Body of pancreas (tissue), 4 donors: ENCODE measurements at places on chromosomes 5 and 9. TPM values are rescaled to one million over a fixed set of nuclear protein-coding genes. Genes with fewer than 3 reads are reported as not detected.

Gene SPEF2
- 6.3 TPM for total RNA-seq

Gene FANCG
- 29.3 TPM for total RNA-seq

Gene SLC1A1
- 5.2 TPM for total RNA-seq

Gene PRRC1
- total RNA-seq, result 29.1 TPM

DNA sequence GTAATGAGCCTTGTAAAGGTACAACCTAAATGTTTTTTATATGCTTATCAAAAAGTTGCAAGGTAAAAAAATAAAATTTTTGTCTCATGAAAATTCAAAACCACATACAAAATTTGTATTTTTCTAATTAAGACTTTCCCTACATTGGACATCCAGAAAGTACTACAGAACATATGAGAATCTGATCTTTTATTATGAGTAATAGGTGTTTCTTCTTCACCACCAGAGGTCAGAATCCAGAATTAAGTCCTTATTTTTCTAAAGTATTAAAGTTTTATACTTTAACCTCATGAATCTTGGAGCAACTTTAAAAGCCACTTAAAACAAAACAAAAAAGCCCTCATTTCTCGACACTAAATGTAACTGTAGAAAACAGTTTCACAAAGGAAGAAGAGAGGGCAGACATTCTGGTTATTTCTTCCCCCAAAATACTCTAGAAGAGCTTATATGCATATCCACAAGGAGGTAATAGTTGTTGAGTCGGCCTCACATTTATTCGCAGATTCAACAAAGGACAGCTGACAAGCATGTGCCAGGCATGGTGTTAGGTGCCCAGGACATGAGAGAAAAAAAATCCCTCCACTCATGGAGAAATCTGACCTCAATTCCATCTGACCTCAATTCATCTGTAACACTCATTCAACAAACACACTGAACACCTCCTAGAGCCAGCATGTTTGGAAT, 69.3 kb downstream of the MLLT3 start:
- H3K36me3 ChIP-seq, result no peaks in the 10 kb centered on the region
- H3K4me3 ChIP-seq, result no peak overlapping the region
- no peaks in the 10 kb centered on the region for H3K27me3 ChIP-seq

DNA sequence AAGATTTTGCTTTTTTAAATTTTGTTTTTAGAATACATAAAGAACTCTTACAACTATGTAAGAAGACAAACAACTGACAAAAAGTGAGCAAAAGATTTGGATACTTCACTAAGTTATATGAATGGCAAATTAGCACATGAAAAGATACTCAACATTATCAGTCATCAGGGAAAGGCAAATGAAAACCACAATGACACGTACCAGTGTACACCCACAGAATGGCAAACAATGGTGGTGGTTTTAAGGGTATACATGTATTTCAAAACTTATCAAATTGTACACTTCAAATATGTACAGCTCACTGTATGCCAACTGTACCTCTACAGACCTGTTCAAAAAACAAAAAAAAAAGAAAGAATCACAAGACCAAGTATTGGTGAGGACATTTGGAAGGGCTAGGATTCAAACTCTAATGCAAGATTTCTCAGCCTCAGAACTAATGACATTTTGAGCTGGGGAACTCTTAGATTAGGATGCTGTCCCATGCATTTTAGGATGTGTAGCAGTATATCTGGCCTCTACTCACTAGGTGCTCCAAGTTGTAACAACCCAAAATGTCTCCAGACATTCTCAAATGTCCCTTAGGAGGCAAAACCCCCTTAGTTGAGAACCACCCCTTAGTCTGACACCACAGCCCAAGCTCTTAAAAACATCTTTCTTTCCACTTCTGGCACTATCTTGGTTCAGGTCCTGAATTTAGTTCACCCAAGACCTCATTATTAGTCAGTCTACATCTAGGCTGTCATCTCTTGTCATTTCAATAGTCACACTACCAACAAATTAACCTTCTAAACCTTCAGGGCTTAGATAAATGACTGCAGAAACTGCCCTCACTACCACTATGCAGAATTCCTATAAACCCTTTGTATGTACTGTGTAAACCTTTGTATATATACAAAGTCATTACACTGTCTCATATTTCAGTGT, 9.7 kb downstream of the SCAI start:
- H3K36me3 ChIP-seq, result no peaks in the 10 kb centered on the region
- no peak overlapping the region for H3K4me3 ChIP-seq
- DNase-seq, result no peak
- no peak overlapping the region for H3K27ac ChIP-seq
- peaks cover 6% of the 10 kb centered on the region for H3K4me1 ChIP-seq

DNA sequence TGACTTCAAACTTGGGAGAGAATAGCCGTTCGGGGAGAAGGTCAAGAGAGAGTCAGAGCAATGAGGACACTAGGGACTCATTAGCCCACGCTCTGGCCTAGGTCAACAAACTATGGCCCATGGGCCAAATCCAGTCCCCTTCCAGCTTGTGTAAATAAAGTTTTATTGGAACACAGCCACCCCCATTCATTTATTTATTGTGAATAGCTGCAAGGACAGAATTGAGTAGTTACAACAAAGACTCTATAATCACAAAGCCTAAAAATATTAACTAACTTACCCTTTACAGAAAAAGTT, 33.1 kb upstream of the TRIM32 start:
- no peaks in the 10 kb centered on the region for H3K27me3 ChIP-seq
- H3K27ac ChIP-seq, result no peak overlapping the region
- no peak for DNase-seq
- no peaks in the 10 kb centered on the region for H3K36me3 ChIP-seq
- no peaks in the 10 kb centered on the region for H3K4me1 ChIP-seq
- H3K4me3 ChIP-seq, result no peak overlapping the region

- no peak for DNase-seq
- no peak overlapping the region for H3K27ac ChIP-seq
- H3K27me3 ChIP-seq, result no peaks in the 10 kb centered on the region
- no peak overlapping the region for H3K4me3 ChIP-seq
- no peaks in the 10 kb centered on the region for H3K36me3 ChIP-seq
- H3K4me1 ChIP-seq, result no peaks in the 10 kb centered on the region
Measured at GRCh38 chr5:3996707-3997336, 401.2 kb downstream of the IRX1 start.

DNA sequence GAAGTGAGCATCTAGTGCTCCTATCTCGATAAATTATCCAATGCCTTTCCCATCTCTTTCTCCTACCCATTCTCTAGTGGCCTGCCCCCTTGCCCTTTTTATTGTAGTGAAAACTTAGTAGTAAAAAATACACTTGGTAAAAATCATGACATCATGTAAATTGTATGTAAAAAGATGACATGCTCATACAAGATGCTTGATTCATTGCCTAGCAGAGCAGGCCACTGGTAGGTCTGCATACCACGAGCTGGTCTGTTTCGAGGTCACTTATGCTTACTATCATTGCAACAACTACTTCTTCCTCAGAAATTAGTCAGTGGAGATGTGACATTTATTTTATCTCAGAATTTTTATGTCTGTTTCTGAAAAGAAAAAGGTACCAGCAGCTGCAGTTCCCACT, 177.3 kb downstream of the C9orf152 start:
- H3K27ac ChIP-seq, result no peak overlapping the region
- no peak overlapping the region for H3K4me3 ChIP-seq
- no peak for DNase-seq

- H3K4me1 ChIP-seq, result peaks cover 9% of the 10 kb centered on the region
- no peaks in the 10 kb centered on the region for H3K36me3 ChIP-seq
- DNase-seq, result no peak
- no peaks in the 10 kb centered on the region for H3K27me3 ChIP-seq
- no peak overlapping the region for H3K4me3 ChIP-seq
Measured at GRCh38 chr9:117430813-117431212, 16.0 kb upstream of the ASTN2 start.

DNA sequence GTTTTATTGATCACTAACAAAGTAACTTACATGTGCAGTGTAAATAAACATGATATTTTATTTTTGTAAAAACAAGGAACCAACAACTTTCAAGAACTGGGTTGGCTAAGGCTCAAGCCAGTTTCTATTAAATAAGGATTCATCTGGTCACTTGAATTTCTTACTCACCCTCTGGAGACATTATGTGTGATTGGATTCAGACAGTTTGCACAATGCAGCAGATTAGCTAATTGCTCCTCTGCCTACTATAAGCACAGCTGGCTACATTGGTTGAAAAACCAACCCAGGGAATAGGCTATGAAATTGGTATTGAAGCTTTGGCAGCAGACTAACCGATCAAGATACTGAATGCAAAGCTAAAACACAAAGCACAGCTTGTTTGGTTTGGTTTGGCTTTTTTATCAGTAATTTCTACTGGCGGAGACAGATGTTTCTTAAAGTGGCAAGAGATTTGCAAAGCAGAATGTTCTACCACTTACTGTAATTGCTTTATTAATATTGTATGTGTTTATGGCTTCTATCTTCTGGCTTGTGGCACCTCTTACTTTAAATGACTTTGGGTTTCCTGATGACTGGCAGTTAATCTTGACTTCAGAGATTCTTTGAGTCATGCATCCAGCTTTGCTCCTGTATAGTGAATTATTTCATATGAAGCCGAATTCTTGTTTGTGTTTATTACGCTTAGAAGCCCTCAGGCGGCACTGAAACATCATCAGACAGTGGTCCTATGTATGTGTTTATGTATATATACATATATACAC, 231.5 kb downstream of the MPDZ start:
- no peak for DNase-seq
- H3K27ac ChIP-seq, result no peak overlapping the region
- H3K4me3 ChIP-seq, result no peak overlapping the region
- H3K4me1 ChIP-seq, result no peaks in the 10 kb centered on the region

- no peak overlapping the region for H3K27ac ChIP-seq
- DNase-seq, result no peak
- H3K36me3 ChIP-seq, result no peaks in the 10 kb centered on the region
- H3K27me3 ChIP-seq, result no peaks in the 10 kb centered on the region
- peaks cover 23% of the 10 kb centered on the region for H3K4me1 ChIP-seq
Measured at GRCh38 chr5:36944607-36945225, 68.1 kb downstream of the NIPBL start.
